ENCODE measurements at places on chromosomes 1 and 21.

DNA sequence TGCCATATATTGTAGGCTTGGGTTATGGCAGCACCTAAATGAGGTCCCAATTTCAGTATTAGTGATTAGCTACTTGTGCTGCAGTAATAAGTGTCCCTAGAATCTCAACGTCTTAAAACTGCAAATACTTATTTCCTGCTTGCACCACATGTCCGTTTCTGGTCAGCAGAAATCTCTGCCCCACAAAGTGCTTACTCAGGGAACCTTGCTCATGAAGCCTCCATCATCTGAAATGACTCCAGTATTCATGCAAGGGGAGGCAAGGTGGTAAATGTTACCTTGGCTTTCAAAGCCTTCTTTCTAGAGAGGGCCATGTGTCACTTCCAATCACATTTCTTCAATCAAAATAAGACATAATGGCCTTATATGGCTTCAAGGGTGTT is 274.2 kb upstream of the KAZN start:
- no peak for DNase-seq

DNA sequence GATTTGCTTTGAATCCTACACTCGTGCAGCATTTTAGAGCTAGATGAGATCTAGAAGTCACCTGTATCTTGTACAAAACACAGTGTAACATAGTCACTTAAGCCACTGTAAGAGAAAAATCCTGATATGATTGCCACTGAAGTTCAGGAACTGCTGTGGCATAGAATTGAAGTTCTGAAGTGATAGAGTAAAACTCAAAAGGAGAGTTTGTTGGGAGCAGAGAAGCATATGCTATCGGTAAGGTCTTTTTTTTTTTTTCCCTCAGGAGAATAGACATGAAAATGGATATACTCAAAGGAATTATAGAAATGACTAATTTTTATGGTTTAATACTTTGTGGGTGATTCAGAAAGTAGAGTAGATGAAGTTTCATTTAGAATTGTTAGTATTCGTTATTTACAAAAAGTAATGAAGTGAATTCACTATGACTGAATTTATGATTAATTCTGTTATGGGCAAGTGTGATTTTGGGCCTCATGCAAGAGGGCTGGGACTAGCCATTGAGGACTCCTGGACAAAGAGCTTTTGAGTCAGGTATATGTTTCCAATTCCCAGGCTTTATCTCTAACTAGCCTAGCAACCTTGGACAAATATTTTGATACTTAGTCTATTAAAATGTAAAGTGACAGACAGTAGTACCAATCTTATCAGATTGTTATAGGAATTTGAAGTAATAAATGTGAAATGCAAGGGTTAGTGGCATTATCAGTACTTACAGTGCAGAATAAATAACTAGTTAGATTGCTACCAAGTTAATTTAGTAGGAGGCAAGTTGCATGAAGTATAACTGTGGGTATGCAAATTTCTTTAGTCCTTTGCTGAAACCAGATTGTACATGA is 3.1 kb downstream of the KCTD3 start:
- peak; percentile 42 for DNase-seq

- no peak for DNase-seq
Measured at GRCh38 chr1:215594640-215595039, 27.5 kb downstream of the KCTD3 start.

DNA sequence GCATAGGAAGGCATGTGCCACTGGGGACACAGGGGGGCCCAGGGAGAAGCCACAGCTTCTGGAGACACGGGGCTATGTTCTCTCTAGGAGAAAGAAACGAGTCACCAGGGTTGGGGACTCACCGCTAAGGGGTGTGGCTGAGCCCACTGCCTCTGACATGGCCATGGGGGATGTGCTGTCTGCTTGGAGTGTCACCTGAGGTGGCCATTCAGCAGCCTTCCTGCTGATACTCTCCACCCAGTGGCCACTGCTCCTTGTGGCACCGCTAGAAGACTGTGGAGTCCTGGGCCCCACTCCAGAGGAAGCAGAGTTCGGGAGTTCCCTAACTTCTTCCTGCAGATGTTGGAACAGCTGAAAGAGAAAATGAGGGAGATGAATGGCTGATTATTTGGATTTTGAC is 91.2 kb upstream of the SLC45A1 start:
- DNase-seq: no peak
